ENCODE measurements at places on chromosomes 6 and 20. TPM values are rescaled to one million over a fixed set of nuclear protein-coding genes. Genes with fewer than 3 reads are reported as not detected.

DNA sequence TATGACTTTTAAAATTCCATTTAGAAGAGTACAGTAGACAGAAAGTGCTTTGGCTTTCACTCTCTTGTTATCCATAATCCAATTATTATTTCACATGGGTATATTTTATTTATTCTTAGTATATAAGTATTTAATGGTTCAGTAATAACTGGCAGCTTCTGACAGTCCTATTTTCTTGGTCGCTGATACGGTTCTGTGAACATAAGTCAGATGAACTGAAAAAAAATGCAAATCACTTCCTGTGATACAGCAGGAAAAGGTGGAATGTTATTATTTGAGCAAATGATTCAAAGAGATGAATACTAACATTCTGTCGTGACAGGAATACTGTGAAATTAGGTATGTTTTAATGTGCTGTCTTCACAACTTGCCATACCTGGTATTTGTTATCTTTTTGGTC lies 132.3 kb downstream of the ARHGAP18 start:
- no peak for DNase-seq

GRCh38 chr6:132919045-132919860 lies 104.9 kb downstream of the RPS12 start:
- no peak for DNase-seq

DNA sequence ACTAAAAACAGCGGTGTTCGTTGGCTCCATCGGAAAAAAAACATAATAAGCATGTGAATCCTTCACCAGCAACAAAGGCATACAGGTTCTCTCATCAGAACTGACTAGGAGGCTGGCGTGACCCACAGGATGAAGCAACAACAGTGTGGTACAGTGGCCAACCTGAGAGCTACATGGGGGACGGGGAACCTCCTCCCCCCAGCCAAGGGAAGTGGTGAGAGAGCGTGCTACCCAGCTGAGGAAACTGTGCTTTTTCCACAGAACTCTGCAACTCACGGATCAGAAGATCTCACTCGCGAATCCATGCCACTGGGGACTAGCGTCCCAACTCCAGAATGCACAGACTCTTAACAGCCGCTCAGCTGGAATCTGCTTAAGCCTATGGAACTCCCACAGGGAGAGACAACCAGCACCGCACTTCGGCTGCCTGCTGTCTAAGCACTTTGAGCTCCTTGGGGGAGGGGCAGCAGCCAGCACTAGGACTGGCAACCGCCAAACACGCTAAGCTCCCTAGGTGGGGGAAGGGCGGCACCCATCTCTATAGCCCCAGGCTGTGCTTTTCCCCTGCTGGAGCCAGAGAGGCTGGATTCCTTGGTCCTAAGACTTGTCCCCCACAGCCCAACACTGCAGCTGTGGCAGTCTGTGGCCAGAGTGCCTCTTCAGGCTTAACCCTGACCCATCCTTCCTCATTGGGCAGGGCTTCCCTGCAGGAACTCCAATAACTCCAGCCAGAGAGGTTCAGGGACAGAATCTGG lies 538.3 kb upstream of the BTBD3 start:
- DNase-seq: no peak

- DNase-seq: no peak
Measured at GRCh38 chr6:168683621-168684020, 242.6 kb downstream of the SMOC2 start.

- peak; percentile 92 for DNase-seq
Measured at GRCh38 chr6:149941583-149942460, at the start of gene ULBP2. Gene ULBP2, plus strand, starts transcription at chr6:149942014. Its CDS starts 59 bp downstream, at chr6:149942073.

- no peak for DNase-seq
Measured at GRCh38 chr20:23143098-23143497, 57.0 kb upstream of the CD93 start.

- no peak for DNase-seq
Measured at GRCh38 chr6:98295515-98296175, 538.7 kb upstream of the POU3F2 start.

Gene PHACTR3
- not detected for total RNA-seq

Gene THBS2
- total RNA-seq: not detected

Data from natural killer cell treated with Interleukin-12 subunit alpha and Interleukin-12 subunit beta and Interleukin-15 and Interleukin-18, amount 100 ng/mL, for 72 hours (primary cell).